Stimulated activated CD4-positive, alpha-beta T cell treated with anti-CD3 and anti-CD28 coated beads, Interleukin-4, amount 100 ng/mL, for 48 hours (primary cell): ENCODE measurements at places on chromosomes 12 and 14.

DNA sequence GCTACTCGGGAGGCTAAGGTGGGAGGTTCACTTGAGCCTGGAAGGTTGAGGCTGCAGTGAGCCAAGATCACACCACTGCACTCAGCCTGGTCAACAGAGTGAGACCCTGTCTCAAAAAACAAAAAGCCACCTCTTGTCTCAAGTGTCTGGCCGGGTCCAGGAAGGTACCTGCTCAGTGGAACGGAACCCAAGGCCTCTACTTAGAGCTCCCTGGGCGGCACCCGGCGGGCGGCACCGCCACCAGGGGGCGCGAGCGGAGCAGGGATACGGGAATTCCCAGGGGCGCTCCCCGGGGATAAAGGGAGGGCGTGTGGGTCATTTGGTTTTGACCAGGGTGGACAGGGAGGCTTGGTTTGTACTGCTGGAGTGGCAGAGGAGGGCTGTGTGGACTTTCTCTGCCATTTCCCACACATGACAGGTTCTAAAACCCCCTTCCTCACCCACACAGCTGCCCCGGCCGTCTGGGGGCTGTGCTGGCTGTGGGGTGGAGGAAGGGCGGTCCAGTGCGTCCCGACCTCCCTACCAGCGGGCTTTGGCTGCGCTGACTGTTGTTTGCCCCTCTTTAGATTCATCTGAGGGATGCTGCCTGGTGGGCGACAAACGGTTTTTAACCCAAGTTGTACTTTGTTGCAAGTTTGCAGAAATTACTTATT, 91.4 kb downstream of the SETD3 start:
- peak; percentile 46 for DNase-seq

DNA sequence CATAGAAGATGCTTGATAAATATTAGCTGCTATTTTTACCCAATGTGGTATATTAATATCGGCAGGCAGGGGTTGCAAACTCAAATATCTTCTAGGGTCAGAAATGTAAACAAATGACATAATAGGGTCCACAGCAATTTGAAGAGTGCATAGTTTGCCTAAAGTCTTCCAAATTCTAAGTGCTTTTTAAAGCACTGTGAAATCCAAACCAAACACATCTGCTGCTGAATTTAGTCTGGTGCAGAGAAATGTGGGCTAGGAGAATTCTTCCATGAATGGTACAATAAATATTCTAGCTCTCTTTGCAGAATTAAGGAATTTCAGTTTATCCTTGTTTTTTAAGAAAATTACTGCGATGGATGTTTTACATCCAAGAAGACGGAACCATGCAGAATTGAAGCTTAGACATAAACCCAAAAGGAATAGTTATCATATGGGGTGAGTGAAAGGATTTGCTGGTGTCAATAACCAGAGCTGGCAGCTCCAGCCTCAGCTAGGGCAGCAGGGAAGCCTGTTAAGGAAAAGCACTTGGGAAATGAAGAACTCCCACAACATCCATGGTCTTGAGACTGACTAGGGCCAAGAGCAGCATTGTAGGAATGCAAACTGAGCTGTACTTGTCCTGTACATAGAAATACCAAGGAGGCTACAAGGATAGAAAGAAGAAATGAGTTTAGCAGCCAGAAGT, 65.5 kb downstream of the PTPRR start:
- no peak for DNase-seq

- no peak for DNase-seq
These were observed 203.8 kb upstream of the RGS6 start for GRCh38 chr14:71728386-71728785.

GRCh38 chr14:101739446-101740141, 21.9 kb upstream of the PPP2R5C start:
- no peak for DNase-seq

GRCh38 chr12:10668526-10668925, 5.3 kb downstream of the STYK1 start:
- DNase-seq = no peak

DNA sequence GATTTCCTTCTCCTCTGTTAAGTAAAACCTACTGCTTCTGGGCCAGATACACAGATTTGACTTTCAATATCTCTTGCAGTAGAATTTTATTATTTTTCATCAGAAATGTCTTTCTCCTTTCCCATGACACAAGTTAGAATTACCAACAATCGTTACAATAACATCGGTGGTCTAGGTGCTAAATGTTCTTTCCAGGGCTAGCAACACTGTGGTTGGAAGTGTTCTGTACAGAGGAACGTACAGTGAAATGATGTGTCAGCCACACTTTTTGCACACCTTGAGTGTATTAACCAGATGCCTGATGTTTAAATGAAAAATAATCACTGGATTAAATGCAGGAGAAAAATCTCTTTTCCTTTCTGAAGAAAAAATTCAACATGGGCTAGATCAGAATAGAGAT, 27.7 kb upstream of the KLRD1 start:
- DNase-seq = no peak

DNA sequence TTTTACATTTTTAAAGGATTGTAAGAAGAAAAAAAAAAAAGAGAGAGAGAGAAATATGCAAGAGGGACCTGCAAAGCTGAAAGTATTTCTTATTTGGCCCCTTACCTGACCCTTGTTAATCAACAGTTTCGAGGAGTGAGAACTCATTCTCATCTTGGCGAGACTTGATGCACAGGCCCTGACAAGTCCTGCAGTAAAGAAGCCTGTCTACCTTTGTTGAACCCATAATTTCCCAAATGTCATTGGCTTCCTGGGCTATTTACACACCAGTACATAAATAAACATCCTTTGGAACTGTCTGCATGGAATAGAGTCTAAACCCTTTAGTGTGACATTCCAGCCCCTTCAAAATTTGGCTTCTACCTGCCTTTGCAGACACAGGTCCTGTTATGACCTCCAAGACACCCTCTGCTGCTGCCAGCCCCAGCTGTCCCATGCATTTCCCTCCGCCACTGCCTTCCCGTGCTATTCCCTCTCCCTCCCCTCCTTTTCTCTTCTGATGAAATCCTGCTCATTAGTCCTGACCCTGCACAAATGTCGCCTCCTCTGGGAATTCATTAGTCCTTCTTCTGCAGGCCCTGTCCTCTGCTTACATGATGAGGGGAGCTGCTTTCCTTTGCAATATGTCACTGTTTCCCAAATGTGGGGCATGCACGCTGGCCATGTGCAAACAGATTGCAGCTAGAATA, 35.1 kb downstream of the MYL2 start:
- DNase-seq = no peak

- no peak for DNase-seq
These were observed 22.4 kb upstream of the GPR33 start for GRCh38 chr14:31510222-31510621.

DNA sequence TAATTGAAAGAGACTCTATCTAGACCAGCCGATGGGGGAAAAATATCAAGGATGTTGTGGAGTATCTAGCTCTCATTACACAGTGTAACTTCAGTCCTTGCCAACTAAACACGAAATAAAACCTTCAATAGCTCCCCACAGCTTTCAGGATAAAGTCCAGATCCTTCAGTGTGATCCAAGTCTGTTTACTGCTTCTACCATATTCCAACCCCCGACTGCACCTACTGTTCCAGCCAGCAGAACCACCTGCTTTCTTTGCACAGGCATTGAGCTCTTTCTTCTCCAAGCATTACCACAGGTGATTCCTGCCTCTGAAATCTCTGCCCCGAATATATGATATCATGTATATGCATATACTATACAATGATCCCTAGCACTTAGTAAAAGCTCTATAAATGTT, 2.2 kb upstream of the LRRC23 start:
- no peak for DNase-seq

GRCh38 chr12:62736596-62736995, 198.4 kb downstream of the PPM1H start:
- DNase-seq = no peak

- DNase-seq = no peak
These were observed 1.9 kb upstream of the PITPNM2 start for GRCh38 chr12:123152833-123153232.

- DNase-seq = no peak
These were observed 110.1 kb upstream of the LRIG3 start for GRCh38 chr12:59030415-59030814.

DNA sequence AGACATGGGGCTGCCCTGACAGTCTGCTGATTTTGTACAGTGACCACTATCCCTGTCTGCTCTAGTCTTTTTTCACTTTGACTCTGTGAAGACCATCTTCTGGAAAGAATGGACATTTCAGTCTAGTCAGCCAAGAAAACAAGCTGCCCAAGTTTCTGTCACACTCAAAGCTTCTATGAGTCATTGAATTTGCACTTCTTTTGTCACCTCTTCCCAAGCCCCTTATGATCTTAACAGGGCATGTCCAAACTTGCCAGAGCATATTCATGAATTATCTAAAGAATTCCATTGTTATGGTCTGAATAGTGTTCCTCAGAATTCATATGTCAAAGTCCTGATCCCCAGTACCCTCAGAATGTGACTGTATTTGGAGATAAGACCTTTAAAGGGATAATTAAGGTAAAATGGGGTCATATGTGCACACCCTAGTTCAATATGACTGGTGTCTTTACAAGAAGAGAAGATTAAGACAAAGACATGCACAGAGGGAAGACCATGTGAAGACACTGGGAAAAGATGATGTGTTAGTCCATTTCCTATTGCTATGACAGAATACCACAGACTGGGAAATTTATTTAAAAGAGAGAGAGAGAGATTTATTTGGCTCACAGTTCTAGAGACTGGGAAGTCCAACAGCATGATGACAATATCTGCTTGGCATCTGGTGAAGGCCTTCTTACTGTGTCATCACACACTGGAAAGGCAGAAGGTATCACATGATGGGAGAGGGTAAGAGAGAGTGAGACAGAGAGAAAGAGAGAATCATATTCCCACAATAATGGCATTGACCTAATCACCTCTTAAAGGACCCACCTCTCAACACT, 242.6 kb downstream of the BTG1 start:
- DNase-seq = no peak

DNA sequence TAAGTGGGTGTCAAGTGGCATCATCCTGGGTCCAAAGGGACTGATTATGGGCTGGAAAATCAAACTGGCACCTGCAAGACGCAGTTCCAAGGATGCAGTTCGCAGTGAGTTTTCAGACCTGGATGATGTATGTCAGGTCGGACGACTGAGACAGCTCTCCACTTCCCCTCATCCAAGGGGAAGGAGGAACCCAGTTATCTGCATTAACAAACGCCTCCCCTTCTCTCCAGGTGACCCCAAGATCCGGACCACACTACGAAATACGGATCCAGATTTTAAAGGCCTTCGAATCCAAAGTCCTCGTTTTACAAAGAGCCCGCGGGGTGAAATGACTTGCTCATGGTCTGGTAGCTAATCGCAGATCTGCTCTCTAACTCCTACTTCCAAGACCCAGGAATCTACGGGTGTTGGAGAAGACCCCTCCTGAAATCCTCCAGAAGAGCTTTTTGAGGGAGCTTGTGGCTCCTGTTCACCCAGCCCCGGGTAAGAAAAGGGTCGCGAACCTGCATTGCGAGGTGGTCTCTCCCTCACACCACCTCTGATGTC, 460 bp upstream of the SYNE2 start:
- no peak for DNase-seq

DNA sequence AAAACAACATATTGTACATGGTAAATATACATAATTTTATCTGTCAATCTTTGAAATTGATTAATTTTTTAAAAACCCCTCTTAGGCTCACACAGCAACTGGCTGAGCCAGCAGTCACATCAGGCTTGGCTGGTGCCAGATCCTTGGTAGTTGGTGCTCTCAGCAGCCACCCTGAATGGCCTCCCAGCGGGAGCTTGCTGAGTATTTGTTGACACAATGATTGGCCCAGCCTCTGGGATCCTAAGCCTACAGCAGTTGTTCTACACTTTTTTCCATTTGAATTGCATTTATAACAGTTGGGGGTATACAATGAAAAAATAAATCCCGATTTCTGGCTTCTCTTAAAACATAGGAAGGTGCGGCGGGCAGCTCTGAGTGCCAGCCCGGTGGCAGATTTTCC, 11.1 kb downstream of the PRKAB1 start:
- DNase-seq = no peak

GRCh38 chr12:47214771-47215170, 135.0 kb upstream of the AMIGO2 start:
- DNase-seq = peak; percentile 44

- DNase-seq = no peak
These were observed 283.0 kb downstream of the ACSS3 start for GRCh38 chr12:81360916-81361315.

GRCh38 chr14:73463411-73463810, 5.1 kb upstream of the NUMB start:
- DNase-seq = peak; percentile 25

GRCh38 chr12:131000000-131000486, 46.3 kb downstream of the ADGRD1 start:
- no peak for DNase-seq

- no peak for DNase-seq
These were observed 279.6 kb upstream of the CCDC196 start for GRCh38 chr14:66206554-66206953.

- no peak for DNase-seq
These were observed 834.9 kb downstream of the SLC6A15 start for GRCh38 chr12:84077679-84078078.

DNA sequence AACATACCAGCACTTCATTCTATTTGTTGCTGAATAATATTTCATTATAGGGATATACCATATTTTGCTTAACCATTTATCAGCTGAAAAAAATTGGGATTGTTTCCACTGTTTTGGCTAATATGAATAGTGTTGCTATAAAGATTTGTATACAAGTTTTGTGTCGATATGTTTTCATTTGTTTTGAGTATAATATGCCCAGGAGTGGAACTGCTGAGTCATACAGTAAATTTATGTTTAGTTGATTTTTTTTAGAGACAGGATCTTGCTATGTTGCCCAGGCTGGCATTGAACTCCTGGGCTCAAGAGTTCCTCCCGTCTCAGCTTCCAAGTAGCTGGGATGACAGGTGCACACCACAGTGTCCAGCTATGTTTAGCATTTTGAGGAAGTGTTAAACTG, 131.5 kb upstream of the TMCC3 start:
- no peak for DNase-seq

DNA sequence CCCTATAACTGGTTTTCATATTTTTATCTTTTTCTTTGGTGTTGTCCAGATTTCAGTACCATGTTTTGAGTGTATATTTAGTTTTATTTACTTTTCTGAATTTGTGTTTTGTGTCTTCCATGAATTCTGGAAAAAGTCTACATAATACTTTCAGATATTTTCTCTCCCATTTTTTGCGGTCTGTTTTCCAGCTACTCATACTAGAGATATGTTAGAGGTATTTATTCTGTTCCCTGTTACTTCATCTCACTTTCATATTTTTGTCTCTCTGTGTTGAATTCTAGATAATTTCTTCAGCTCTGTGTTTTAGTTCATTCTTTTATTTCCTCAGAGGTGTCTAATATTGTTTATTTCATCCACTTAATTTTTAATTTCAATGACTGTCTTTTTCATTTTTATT, 74.2 kb downstream of the IFT81 start:
- no peak for DNase-seq

DNA sequence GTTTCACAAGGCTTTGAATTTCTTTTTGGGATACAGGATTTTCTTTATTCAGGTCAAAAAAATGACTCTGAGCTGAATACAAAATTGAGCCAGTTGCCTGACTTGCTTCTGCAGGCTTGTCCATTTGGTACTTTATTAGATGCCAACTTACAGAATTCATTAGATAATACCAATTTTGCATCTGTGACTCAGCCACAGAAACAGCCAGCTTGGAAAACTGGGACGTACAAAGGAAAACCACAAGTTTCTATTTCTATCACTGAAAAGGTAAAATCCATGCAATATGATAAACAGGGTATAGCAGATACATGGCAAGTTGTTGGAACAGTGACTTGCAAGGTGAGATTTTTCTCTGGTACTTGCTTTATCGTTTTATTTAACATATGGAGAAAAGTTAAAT, 5.8 kb downstream of the AP5M1 start:
- DNase-seq = no peak
